Heart left ventricle (tissue), 16 donors: ENCODE measurements at places on chromosomes 12 and 14. TPM values are rescaled to one million over a fixed set of nuclear protein-coding genes. Genes with fewer than 3 reads are reported as not detected.

Gene SERPINA12
- polyA plus RNA-seq, result not detected

Gene PPP4R3A
- 47.5 TPM for polyA plus RNA-seq

Gene PNMA1
- 7.4 TPM for polyA plus RNA-seq

Gene SYNDIG1L
- polyA plus RNA-seq, result not detected

Gene METTL25
- 2.2 TPM for polyA plus RNA-seq

Gene IGF1
- 1.9 TPM for polyA plus RNA-seq

Gene GLI1
- 0.08 TPM for polyA plus RNA-seq

Gene FKBP3
- polyA plus RNA-seq, result 226 TPM

Gene TPH2
- not detected for polyA plus RNA-seq

Gene PRIM1
- 4.1 TPM for polyA plus RNA-seq

Gene MGAT4C
- polyA plus RNA-seq, result 0.57 TPM

Gene RDH11
- 12.5 TPM for polyA plus RNA-seq

Gene DDN
- polyA plus RNA-seq, result 0.91 TPM

Gene ASB2
- polyA plus RNA-seq, result 289 TPM

Gene RNASE7
- 0.04 TPM for polyA plus RNA-seq

Gene ALG10
- 0.72 TPM for polyA plus RNA-seq

Gene MYRFL
- 0.18 TPM for polyA plus RNA-seq

Gene KCNMB4
- 2.0 TPM for polyA plus RNA-seq
